ENCODE measurements at places on chromosomes 7 and 10.

GRCh38 chr7:98291717-98292116, 10.2 kb downstream of the BRI3 start:
- no peak for DNase-seq

DNA sequence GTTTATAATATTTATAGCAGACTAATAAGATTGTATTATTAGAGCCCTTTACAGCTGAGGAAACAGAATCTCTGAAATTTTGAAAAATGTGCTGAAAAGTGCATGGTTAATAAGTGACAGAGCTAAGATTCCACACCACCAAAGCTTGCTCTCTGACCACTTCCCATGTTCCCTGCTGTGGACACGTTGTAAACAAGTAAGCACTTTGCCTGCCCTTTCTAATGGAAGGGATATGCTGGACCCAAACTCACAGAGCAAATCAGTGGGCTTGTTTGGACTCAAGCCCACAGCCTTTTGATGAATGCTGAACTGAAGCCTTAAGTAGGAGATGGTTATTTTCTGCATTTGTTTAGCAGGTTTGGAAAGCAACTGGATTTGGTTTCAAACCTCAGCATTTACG, 214.0 kb upstream of the TMEM72 start:
- no peak for DNase-seq

DNA sequence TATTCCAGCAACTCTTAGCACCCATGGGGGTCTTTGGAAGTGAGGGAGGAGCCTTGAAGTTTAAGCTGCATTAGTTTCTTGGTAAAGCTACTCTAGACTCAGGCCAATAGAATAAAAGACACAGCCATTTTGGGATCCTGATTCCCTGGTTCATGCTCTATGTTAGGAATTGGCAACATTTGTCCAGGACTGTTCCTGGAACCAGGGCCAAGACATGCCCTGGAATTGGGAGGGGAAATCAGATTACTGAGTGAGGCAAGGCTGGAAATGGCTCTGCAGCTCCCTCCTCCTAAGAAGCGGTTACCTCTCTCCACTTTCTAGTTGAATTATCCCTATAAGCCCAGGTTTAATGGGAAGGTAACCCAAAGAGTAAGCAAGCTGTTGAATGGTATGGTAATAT, 14.2 kb upstream of the BMPR1A start:
- DNase-seq, result no peak

- no peak for DNase-seq
Observed at GRCh38 chr7:87628780-87629569, 777 bp downstream of the RUNDC3B start.

- no peak for DNase-seq
Observed at GRCh38 chr10:106566873-106567272, 597.6 kb downstream of the SORCS1 start.

GRCh38 chr7:20270867-20271266, 53.7 kb upstream of the MACC1 start:
- DNase-seq, result no peak

GRCh38 chr10:129033340-129033739, 433.7 kb upstream of the MGMT start:
- DNase-seq, result no peak

DNA sequence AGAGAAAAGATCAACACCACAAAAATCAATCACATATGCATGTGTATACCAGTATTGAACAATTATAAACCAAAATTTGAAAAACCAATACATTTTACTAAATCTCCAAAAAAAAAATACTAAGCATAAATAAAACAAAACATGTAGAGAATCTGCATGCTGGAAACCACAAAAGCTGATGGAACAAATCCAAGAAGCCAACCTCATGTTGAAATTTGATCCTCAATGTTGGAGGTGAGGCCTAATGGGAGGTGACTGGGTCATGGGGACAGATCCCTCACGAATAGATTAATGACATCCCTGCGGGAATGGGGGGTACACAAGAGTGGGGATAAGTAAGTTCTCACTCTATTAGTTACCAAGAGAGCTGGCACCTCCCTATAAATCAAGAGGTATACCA, 82.5 kb downstream of the OAT start:
- DNase-seq, result no peak

- DNase-seq, result no peak
Observed at GRCh38 chr10:110843796-110844616, 27.7 kb upstream of the PDCD4 start.

- DNase-seq, result no peak
Observed at GRCh38 chr7:128304212-128304611, 39.5 kb downstream of the RBM28 start.

DNA sequence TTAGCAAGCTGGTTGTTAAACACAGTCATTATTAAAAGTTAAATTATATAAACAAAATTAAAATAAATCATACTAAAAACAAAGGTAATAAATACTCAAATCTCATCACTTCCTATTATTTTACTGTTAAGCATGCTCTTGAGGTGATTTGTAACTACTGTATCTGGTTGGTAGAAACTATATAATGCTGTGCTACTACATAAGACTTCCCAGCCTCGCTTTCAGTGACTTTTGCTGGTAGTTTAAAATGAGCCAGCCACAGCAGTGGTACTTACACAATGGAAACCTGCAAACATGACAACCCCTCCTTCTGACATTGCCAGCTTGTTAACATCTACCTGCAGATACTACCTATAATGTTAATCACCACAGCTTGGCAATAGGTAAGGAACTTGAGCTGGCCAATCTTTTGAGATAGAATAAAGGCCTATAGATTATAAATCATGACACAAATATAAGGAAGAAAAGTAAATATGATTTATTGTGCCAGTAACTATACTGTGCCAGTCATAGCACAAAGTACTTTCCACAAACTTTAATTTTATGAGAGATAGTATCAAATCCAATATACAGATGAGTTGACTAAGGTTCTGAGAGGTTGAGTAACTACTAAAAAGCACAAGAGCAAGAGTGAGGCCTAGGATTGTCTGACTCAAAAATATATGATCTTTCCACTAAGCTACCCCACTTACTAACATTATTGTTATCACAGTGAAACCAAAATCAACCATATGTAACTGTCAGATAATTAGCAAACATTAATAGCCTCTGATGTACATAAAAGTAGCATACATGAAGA, 181.1 kb upstream of the ASAH2 start:
- DNase-seq, result no peak

DNA sequence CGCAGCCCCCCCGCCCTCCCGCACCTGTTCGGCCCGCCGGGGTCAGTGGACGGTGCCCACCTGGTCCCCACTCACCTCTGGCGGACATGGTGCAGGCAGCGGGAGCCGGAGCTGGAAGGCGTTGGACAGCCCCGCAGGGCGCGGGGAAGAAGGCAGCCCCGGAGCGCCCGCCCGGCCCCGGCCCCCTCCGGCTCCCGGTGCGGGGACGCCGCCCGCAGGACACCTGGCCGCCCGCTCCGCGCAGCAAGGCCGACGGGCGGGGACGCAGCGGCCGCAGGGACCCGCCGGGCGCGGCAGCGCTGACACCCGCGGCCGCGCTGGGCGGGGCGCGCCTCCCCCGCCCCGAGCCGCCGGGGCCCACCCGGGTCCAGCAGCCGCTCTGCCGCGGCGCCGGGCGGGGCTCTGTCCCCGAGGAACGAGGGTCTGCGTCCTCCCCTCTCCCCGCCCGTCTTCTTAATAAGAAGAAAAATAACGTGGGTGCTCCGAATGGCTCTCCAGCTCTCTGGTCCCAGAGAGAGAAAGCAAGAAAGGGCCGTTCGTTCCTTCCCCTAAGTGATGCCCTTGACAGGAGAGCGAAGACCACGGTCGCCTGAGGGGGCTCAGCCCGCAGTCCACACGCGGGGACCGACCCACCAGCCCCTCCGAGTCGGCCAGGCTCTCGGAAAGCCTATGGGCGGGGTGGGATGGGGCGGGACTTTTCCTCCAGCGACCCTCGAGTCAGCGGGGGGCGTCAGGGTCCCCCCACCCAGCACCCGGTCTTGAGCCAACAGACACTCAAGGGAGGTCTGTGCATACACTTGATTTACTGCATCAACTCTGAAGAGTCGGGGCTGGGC, 53.4 kb upstream of the FHIP2A start:
- no peak for DNase-seq

DNA sequence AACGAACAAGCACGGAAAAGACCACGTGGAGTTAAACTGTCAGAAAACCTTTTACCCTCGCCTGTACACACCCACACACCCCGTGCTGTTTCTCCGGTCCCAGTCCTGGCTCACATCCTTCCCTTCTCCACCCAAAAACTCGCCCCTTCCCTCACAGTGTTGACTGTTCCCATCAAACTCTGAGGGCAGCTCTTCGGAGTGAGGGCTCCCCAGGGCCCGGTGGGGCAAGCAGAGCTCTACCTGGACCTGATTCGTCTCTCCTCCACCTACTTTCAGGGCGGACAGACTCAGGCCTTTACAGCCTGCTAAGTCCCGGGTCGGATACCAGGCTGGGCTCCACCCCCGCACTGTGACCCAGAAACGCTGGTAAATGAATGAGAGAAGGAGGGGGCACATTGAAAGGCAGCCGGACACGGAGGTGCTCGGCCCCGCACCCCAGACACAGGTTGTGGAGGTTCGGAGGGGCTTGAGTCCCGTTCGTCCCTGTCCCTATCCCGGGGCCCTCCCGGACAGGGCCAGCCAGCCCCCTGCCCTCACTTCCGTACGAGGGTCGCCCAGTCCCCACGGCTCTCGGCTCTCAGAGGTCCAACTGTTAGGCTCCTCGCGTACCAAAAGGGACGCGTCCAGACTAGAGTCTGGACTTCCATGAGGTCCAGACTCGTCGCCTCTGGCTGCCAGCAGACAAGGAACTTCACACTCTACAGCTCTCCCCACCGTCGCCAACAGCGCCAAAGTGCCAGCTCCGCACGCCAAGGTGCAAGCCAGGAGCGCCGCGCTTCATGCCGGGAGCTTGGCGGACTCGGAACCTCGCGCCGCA, 31.7 kb upstream of the ASL start:
- no peak for DNase-seq

GRCh38 chr10:71685554-71686232, 33.9 kb downstream of the C10orf105 start:
- DNase-seq, result no peak

- DNase-seq, result peak; percentile 44
Observed at GRCh38 chr7:23467806-23468525, 2.3 kb downstream of the IGF2BP3 start.

DNA sequence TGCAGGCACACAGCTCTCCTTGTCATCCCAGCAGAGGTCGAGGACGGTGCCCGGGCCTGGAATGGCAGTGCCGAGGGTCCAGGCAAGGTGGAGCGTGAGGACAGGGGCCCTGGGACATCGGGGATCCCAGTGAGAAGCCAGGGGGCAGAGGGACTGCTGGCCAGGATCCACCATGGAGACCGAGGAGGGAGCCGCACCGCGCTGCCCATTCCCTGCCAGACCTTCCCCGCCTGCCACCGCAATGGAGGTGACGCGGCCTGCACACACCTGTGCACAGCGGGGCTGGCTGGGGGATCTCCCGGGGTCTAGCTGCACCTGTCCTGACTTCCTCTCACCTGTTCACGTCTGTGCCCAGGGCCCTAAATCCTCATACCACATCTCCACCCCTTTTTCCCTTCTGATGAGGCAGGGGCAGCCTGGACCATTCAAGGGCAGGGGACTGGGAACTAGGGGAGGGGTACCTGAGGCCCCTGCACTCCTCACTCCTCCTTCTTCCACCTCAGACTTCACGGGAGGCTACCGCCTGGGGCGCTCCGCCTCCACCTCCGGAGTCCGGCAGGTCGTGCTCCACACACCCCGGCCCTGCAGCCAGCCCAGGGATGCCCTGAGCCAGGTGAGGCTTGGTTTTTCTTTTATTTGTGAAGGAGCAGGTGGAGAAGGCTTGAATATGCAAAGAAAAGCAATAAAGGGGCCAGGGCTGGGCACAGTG, 6.9 kb downstream of the NYAP1 start:
- DNase-seq, result no peak

Data from RCC 7860 (cell line).